ENCODE measurements at places on chromosomes 6 and 20.

- no peak for DNase-seq
Observed at GRCh38 chr20:5996765-5997164, 46.3 kb downstream of the MCM8 start.

DNA sequence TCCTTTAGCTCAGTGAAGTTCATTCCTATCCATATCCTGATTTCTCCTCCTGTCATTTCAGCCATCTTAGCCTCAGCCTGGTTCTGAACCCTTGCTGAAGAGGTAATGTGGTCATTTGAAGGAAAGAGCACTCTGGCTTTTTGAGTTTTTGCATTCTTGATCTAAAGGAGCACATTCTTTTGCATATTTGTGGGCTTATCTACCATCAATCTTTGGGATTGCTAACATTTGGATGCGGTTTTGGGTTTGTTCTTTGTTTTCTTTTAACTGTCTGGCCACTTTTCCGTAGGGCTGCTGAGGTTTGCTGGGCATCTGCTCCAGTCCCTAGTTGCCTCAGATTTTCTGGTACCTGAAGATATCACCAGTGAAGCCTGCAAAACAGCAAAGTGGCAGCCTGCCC lies 238.3 kb downstream of the EPM2A start:
- DNase-seq, result no peak

GRCh38 chr6:105164418-105164817 lies 15.4 kb downstream of the POPDC3 start:
- DNase-seq, result no peak

- no peak for DNase-seq
Observed at GRCh38 chr20:4736875-4737274, 15.2 kb downstream of the PRND start.

DNA sequence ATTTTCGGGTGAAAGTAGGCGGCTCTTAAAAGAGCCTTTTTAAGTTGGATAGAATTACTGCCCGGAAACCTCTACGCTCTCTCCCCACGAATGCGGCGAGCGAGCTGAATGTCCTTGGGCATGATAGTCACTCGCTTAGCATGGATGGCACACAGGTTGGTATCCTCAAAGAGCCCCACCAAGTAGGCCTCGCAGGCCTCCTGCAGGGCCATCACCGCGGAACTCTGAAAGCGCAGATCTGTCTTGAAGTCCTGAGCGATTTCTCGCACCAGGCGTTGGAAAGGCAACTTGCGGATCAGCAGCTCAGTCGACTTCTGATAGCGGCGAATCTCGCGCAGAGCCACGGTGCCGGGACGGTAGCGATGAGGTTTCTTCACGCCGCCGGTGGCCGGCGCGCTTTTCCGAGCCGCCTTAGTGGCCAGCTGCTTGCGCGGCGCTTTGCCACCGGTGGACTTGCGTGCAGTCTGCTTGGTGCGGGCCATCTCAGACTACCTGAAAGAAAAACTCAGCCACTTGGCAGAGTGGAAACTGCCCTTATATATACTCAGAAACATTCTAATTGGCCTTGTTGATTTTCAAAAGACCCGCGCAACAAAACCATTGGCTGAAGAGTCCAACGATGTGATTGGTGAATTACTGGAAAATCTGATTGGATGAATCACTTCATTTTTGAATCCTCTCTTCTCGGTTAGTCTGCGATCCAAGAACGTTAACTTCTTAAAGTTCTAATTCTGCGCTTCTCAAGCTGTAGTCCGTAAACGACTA lies 93.9 kb upstream of the BTN3A2 start:
- peak; percentile 77 for DNase-seq

DNA sequence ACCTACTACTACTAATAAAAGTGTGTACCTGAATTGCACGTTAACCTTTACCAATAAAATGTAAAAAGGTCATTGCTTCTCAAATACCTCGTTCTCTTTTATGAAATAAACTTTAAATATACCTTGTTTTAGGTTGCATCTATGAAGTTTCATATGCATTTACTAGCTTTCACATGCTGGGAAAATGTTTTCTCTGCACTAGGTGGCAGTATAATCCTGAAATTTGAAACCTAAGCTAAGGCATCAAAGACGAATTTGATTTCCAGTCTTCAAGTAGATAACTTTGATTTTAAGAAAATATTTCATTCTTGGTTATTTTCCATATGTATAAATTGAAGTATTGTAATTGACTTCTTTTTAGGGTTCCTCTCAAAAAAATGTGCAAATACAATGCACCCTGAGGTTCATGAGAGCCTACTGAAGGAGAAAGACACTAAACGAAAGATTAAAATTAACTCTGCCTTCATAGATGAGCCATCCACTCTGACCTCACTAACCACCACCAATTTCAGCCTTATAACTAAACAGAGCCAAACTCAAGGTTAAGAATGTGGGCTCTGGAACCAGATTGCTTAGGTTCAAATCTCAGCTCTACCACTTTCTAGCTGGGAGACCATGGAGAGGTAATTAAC lies 7.3 kb upstream of the COL9A1 start:
- DNase-seq, result no peak

GRCh38 chr6:71091167-71091566 lies 134.3 kb upstream of the B3GAT2 start:
- DNase-seq, result no peak

- DNase-seq, result no peak
Observed at GRCh38 chr6:42269974-42270510, 52.4 kb upstream of the MRPS10 start.

- DNase-seq, result no peak
Observed at GRCh38 chr6:83153883-83154521, 39.1 kb downstream of the PGM3 start.

DNA sequence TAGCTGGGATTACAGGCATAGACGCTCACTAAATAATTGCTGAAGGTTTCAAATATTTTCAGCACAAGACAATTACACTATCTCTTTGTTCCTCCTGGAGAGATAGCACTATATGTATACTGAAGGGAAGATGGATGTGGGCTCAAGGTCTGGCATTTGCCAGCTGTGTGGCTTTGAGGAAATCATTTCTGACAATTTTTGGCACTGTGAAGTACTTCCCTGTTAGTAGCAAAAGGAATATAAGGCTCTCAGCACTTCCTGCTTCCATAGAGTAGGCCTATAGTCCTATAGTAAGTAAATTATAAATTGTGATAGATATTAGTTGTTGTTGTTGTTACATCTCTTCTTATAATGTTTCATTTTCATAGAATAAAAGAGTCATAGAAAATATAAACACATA lies 271.1 kb downstream of the SAMD5 start:
- DNase-seq, result no peak

DNA sequence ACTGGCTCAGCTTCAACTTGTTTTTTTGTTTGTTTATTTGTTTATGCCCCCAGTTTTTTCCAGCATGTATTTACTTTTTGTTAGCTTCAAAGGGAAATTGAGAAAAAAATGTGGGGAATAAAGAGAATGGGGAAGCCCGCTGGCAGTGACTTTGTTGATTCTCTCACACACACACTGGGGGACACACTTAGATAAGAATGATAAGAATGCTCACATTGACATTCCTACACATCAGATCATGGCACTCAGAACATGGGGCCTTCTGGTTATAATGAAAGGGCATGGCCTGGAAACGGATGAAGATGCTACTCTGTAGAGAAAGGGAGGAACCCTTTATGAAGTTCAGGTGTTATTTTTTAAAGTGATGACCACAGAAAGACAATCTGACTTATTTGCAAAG lies 15.6 kb upstream of the DAAM2 start:
- no peak for DNase-seq

DNA sequence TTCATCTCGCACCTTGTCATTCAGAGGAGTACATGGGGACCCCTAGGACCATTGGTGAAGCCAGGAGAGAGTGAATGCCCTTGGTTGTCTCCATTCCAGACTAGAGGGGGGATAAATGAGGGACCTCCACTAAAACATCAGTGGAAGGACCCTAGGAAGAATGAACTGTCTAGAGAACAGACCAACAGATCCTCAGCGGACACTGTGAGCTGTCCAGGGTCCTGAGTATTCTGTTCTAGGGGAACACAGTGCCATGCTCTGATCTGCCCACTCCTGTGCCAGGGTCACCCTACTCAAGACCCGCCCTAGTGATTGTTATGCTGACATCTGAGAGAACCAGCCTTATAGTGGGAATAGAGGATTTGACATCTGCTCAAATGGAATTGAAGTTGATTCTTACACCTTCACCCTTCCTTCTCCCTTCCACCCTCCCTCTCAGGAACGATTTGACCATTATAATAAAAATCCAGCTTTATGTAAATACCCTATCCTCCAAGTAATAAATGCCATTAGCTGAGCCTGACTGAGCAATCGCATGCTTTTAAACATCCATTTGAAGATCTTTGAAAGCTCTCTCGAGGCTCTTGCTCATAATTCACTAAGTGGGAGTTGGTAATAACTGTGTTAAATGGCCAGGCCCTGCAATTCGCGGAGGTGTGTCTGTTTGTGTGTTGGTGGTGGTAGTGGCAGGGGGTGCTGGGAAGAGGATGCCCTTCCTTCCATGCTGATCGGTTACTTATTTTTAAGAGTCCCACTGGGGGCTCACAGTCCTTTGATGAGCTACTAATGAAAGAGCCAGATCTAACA lies 43.6 kb upstream of the SLC32A1 start:
- DNase-seq, result peak; percentile 82

DNA sequence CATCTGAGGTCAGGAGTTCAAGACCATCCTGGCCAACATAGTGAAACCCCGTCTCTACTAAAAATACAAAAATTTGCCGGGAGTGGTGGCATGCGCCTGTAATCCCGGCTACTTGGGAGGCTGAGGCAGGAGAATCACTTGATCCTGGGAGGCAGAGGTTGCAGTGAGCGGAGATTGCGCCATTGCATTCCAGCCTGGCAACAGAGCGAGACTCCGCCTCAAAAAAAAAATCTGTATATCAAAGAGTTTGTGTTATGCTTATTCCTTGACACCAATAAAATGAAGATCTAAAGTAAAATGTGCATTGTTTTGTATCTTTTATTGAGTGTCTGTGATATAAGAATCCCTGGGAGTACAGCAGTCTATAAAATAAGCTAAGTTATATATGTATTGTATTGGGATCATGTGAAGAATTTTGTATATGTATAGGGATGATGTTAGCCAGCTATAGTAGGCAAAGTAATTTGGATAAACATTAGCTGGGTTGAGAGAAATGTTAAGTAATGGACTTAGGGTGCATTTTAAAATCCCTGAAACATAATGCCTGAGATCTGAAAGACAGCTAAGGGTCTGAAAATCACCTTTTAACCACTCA lies 10.9 kb downstream of the TBP start:
- DNase-seq, result no peak

GRCh38 chr20:52974179-52974594 lies 2.0 kb downstream of the TSHZ2 start:
- no peak for DNase-seq

- no peak for DNase-seq
Observed at GRCh38 chr20:1327827-1328679, 886 bp downstream of the SDCBP2 start.

DNA sequence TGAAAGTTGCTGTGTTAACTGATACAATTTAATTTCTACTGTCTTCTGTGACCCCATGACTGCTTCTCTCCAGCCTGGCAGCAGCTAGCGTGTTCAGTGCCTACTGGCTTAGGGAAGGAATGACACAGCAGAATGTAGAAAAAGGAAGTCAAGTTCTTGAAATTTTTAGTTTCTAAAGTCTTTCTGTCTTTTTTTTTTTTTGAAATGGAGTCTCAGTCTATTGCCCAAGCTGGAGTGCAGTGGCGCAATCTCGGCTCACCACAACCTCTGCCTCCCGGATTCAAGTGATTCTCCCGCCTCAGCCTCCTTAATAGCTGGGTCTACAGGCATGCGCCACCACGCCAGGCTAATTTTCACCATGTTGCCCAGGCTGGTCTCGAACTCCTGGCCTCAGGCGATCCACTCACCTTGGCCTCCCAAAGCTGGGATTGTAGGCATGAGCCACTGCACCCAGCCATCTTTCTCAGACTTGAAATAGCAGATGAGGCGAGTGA lies 39.3 kb downstream of the PCNA start:
- no peak for DNase-seq

GRCh38 chr20:1637226-1637625 lies 17.4 kb upstream of the SIRPB1 start:
- no peak for DNase-seq

DNA sequence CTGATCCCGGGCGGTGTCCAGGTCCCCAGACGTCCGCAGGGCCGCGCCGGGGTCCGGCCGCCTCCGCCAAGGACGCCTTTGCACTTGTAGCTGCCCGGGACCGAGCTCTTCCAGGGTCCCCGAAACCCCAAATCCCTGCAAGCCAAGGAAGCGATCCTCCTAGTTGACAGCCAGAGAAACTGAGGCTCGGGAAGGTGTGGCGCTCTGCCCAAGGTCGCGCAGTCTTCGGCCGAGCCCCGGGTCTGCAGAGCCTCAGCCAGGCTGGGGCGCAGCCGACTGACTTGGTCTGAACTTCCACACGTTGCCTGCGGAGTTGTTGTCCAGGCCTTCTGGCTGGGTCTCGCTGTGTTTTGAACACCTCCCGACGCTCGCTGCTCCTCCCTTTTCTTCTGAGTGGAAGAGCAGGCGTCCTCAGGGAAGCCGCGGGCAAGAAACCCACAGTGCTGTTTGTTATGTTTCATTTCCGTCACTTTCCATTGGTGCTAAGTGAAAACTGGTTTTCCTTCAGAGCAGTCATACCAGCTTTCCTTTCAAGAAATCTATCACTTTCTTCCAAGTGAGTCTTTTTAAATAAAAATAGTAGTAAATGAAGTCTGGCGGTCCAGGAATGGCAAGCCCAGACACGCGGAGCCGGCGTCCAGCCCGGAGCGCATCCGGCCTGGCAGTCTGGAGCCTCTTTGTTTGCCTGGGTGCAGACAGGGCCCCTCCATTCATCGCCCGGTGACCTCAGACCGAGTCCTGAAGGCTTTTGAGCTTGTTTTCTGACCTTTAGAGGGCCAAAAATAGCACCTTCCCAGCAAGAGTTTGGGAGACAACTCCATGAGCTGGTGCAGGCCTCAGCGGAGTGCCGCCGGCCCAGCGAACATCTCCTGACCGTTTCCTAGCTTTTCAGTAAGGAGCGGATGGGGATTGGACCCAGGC lies 698 bp downstream of the FAM210B start:
- DNase-seq, result peak; percentile 55

Measured in DMS79 (cell line).